Kidney (tissue), 22 donors: ENCODE measurements at places on chromosomes 2 and 18.

DNA sequence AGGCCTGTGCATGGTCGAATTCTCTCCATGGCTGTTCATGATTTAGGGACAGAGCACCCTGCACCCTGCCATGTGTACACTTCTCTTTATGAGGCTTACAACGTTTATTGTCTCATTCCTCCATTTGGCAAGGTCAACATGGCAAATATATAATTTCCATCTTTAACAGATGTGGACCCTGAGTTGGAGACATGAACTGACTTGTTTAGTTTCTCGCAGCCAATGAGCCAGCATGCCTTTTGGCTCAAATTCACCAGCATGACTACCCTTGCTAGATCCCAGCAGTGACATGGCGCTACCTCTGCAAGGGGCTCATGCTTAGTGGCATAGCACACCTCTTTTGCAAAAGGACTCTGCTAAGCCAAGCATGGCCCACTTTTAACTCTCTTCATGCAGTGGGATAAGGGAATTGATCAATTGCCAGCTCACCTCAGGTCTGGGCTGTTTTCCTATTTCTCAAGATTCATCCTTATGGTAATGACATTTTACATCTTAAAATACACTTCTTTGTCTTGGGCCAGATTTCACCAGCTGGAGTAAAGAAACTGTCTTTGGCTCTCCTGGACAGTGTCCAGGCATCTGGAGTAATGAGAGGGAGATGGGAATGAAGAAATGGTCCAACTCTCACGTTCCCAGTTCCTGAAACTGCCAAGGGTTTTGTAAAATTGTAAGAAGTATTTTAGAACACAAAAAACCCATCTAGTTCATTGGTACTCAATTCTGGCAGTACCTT is 159.5 kb downstream of the SETBP1 start:
- DNase-seq = no peak

DNA sequence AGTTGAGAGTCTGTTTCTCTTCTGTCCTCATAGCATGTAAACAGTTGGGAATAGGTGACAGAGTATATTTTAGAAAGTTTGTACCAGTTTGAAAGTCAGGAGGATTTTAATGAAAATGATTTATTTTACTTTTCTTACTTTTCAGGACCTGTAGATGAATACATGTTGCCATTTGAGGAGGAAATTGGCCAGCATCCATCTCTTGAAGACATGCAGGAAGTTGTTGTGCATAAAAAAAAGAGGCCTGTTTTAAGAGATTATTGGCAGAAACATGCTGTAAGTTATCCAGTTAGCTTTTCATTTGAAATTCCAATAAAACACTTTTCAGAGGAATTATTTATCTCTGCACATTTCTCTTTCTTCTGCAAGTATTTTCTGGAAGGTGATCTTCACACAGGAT is 81.1 kb downstream of the ACVR2A start:
- DNase-seq = no peak

- no peak for DNase-seq
These were observed 3.5 kb downstream of the DNPEP start for GRCh38 chr2:219384083-219384713.

DNA sequence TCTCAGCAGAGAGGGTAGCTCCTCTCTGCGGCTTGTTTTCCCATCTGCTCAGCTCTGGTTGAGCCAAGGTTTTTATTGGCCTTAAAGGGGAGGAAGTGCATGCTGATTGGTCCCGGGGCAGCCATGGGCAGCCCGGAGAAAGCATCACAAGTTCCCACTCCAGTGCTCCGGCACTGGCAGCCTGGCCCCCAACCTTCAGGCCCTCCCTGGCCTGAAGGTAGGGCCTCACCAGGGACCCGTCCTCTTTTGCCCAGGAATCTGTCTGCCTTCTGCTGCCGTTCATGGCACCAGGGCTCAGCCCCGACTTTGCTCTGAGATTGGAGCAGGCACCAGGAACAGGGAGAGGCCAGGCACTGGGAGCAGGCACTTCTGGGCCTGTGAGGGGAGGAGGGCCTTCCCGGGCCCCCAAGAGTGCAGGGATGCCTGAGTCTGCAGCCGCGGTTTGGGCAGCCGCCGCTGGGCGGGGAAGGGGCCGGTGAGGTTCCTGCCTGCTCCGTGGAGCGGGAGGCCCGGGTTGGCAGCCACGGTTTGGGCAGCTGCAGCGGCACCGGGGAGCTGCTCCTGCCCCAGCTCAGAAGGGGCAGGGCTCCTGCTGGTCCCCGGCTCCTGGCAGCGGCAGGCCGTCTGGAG is 17.5 kb upstream of the ILKAP start:
- DNase-seq = no peak

- peak; percentile 31 for DNase-seq
These were observed 12.3 kb downstream of the FBLN7 start for GRCh38 chr2:112150447-112150846.

DNA sequence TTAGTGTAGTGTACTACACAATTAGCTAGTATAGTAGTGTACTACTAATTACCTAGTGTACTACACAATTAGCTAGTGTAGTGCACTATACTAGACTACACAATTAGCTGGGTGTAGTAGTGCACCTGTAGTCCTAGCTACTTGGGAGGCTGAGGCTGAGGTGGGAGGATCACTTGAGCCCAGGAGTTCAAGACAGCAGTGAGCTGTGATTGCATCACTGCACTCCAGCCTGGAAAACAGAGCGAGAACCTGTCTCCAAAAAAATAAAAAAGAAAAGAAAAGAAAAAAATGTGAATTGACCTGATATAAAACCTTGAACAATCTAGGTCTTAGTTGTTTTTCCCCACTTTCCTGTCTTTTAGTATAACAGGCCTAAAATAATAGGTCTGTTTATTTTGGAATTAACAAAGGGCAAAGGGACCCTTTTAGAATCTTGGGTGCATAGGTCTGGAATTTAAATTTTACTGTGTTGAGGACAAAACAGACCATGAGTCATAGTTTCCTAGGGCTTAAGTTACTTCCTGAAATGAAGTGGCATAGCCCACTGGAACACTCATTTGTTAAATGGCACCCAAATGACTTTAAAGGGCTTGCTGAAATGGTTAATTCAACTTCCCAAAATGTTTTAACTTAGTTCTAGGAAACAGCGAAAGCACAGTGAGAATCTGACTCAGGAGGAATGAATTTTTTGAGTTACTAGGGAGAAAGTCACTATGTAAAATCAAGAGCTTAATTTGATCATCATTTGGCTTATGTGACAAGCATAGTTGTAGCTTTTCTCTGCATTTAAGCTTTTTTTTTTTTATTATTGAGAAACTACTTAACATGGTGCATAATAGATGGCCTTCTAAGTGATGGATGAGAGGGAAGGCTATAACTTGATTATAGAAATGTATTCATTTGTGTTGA is 50.7 kb upstream of the ARL5A start:
- DNase-seq = no peak

DNA sequence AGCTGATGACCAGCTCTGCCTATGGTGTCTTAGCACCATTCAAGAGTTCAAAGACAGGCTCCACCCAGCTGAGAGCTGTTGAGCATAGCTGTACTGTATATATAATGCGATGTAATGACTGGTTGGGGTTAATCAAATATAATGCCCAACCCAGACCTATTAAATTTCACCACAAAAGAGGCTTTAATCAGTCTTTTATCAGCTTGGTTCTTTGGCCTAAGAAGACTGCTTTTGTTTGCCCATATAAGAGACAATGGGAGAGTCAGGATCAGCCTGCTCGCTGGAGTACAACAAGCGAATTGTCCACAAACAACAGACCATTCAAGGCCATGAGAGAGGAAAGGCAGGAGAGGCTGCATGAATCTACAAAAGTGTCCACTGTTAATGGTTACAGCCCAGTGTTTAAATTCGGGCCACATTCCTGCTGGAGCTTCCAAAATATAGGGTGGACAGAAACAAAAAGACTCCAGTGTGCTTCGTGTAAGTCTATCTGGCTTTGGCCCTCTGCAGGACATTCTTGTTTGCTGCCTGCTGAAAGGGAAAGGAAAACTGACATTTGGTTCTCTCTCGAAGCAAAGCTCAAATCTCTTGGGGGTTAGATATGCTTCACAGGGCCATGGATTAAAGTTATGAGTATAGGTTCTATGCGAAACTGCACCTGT is 299.0 kb upstream of the FBXO11 start:
- DNase-seq = no peak

- DNase-seq = no peak
These were observed 1.7 kb upstream of the AQP12A start for GRCh38 chr2:240689975-240690374.

- DNase-seq = no peak
These were observed 79.3 kb downstream of the CLHC1 start for GRCh38 chr2:55152475-55153412.

GRCh38 chr2:228763379-228763981 is 507.6 kb downstream of the PID1 start:
- DNase-seq = peak; percentile 7

DNA sequence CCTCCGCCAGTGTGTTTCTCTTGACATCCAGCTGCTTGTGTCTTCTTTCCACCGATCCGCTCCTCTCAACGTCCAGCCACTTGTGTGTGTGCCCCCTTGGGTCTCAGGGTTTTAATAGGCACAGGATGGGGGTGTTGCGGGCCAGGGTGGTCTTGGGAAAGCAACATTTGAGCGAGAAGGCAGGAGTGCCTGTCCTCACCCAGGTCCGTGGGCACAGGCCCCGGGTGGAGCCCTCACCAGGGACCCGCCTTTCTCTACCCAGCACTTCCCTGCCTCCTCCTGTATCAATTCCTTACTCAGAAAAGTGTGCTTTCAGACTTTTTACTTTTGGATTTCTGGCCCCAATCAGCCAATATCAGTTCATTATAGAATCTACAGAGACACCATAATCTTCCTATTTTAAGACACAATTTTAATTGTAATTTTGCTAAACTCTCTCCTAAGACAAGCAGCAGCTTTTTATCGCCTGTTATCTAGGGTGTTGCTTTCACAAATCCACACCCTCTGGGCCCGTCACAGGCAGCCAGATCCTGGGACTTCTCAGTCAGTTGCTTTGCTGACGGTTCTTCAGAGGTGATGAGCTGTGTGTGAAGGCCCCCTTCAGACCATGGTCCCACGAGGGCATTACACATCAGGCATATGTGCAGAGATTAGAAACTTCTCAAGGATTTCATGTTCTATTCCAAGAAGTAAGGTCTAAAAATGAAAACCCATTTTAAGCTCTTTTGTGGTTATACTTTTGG is 96.0 kb upstream of the FHL2 start:
- DNase-seq = no peak

DNA sequence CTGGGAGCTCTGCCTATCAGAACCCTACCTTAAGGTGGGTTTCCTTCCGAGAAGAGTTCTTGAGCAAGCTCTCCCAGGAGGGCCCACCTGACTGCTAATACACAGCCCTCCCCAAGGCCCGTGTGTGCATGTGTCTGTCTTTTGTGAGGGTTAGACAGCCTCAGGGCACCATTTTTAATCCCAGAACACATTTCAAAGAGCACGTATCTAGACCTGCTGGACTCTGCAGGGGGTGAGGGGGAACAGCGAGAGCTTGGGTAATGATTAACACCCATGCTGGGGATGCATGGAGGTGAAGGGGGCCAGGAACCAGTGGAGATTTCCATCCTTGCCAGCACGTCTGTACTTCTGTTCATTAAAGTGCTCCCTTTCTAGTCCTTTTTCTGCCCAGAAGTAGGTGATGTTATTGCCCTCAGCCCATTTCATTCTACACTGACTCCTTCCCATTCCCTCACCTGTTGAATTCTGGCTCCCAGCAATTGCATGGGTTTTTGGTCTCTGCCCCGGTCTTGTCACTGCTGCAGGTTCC is 6.5 kb downstream of the TMEM37 start:
- DNase-seq = peak; percentile 64

DNA sequence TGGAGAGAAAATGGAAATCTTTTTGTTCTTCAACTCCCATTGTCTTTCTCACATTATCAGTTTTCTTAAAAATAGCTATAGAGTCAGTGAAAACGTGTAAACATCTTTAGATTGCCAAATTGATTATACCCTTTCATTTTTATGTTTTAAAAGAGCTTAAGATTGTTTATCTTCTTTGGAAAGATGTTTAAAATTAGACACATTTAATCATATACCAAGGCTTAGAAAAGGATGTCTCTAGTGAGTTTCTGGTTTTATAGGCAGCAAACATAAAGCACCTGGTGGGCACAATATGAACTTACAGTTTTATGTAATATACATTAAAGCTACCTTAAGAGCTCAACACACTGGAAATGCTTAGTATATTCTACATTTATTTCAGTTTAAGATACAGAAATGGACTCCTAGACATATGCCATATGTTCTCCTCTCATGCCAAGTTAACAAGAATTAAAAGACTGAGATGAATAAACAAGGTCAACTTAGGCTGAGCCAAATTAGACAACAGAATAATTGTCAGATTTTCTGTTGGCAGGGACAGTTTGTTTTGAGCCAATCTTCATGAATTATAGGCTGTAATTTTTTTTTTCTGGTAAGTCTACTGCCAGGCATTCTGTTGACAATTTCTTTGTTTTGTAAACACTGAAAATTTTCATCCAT is 112.7 kb downstream of the OTX1 start:
- DNase-seq = no peak

- no peak for DNase-seq
These were observed 5.5 kb downstream of the COL6A3 start for GRCh38 chr2:237408335-237409000.

- no peak for DNase-seq
These were observed 42.0 kb upstream of the TMEM18 start for GRCh38 chr2:719191-719590.

GRCh38 chr2:26196683-26197418 is 24.0 kb downstream of the GAREM2 start:
- DNase-seq = no peak

- DNase-seq = no peak
These were observed 21.1 kb downstream of the USP14 start for GRCh38 chr18:179499-179898.

DNA sequence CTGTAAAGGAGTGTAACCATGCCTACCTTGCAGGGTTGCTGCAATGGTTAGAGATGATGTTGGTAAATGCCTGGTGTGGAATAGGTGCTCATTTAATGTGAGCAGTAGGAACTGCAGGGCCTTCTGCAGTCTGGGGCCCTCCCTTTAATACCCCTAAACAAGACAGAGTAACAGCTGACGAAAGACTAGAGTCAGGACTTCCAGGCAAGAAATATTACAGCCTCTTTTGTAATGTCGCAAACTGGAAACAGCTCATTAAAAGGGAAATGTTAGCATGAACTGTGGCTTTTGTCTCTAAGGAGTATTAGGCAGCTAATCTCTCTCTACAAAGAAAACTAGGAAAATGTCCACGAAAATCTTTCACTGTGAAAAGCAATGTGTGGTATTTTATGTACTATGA is 26.0 kb downstream of the MARCO start:
- no peak for DNase-seq

DNA sequence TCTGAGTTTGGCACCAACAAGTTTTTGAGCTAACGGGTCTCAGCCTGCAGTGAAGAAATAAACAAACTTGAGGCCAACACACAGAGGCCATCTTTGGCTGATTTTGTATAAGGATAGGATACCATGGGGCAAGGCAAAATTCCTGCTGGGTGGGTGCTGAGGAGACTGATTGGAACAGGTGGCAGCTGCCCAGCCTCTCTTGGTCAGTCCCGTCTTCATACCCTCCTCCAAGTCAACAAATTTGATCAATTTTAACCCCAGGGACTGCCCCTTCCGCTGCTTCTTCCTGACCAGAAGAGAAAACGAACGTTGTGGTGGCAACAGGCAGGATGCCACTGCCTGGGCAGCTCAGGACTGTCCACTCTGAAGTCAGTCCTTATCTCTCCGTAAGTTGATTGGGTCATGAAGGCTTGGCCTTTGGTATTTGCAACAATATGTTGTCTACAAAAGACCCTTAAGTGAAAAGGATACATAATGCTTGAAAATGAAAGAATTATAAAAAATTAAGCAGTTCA is 139.3 kb downstream of the SPP2 start:
- DNase-seq = no peak
